Lung (tissue), 17 donors: ENCODE measurements at places on chromosomes 16 and 17.

DNA sequence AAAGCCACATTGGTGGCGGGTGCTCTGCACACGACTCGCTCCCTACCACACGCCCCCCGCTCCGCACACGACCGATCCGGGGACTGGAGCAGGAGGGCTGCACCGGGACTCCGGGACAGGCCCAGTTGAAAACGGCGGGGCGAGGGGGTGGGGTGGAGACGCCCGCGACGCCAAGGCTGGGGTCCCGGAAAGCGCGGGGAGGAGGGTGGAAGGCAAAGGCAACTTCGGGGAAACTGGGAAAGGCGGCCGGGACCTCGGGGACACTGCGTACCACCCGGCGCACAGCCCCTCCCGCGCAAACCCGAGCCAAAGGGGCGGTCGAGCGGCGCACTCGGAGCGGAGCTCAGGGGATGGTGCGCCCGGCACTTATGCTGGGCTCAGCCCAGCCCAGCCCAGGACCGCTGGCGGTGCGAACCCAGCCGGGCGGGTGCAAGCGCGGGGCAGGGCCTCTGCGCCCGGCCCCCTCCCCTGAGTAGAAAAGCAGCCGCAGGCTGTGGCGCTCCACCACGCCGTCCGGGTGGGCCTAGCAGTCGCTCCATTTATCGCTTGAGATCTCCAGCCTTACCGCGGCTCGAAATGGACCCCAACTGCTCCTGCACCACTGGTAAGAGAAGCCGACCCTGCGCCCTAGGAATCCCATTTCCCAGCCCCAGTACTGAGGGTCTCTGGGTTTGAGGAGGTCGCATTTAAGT, at the start of gene MT1M:
Gene MT1M, plus strand, starts transcription at position 504 of the 692 bp plus-strand sequence. Its CDS starts 73 bp downstream, at position 577.
- no peaks in the 10 kb centered on the region for H3K27me3 ChIP-seq
- peaks cover 12% of the 10 kb centered on the region for H3K4me1 ChIP-seq
- peak; percentile 48 for DNase-seq
- H3K36me3 ChIP-seq: no peaks in the 10 kb centered on the region
- peak within 1 kb of the TSS; percentile 37 for H3K4me3 ChIP-seq

GRCh38 chr17:71727723-71728122, 393.1 kb upstream of the SOX9 start:
- H3K4me3 ChIP-seq: no peak overlapping the region
- no peak overlapping the region for H3K27ac ChIP-seq
- H3K4me1 ChIP-seq: no peaks in the 10 kb centered on the region
- no peak for DNase-seq

- no peaks in the 10 kb centered on the region for H3K27me3 ChIP-seq
- no peak overlapping the region for H3K4me3 ChIP-seq
- no peaks in the 10 kb centered on the region for H3K4me1 ChIP-seq
These were observed 129.4 kb upstream of the SEC14L1 start for GRCh38 chr17:77011173-77012011.

DNA sequence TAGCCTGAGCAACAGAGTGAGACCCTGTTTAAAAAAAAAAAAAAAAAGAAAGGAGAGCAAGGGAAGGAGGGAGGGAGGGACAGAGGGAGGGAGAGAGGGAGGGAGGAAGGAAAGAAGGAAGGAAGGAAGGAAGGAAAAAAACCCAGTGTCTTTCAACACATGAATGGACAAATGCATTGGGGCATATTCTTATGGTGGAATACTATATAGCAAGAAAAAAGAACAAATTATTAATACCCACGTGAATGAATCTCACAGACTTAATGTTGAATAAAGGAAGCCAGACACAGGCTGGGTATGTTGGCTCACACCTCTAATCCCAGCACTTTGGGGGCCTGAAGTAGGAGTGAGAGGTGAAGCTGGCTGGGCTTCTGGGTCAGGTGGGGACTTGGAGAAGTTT, 20.3 kb downstream of the RAPGEFL1 start:
- no peaks in the 10 kb centered on the region for H3K36me3 ChIP-seq
- H3K27me3 ChIP-seq: no peaks in the 10 kb centered on the region
- H3K27ac ChIP-seq: no peak overlapping the region

- H3K4me3 ChIP-seq: no peak overlapping the region
- DNase-seq: no peak
- peaks cover 19% of the 10 kb centered on the region for H3K4me1 ChIP-seq
- no peak overlapping the region for H3K27ac ChIP-seq
- no peaks in the 10 kb centered on the region for H3K27me3 ChIP-seq
- peaks cover 1% of the 10 kb centered on the region for H3K36me3 ChIP-seq
These were observed 171.7 kb downstream of the ZFHX3 start for GRCh38 chr16:72876221-72876620.

GRCh38 chr17:41738801-41739112, 4.3 kb upstream of the HAP1 start:
- peaks cover 29% of the 10 kb centered on the region for H3K27me3 ChIP-seq
- H3K4me1 ChIP-seq: no peaks in the 10 kb centered on the region
- H3K4me3 ChIP-seq: no peak overlapping the region
- no peak overlapping the region for H3K27ac ChIP-seq
